ENCODE measurements at places on chromosomes 2 and 18. TPM values are rescaled to one million over a fixed set of nuclear protein-coding genes. Genes with fewer than 3 reads are reported as not detected.

Gene ALPI
- not detected for total RNA-seq

Gene MEIS1
- 1.2 TPM for total RNA-seq

Gene ROCK1
- total RNA-seq: 15.8 TPM

Gene ATP5MC3
- 439 TPM for total RNA-seq

Gene MYO1B
- total RNA-seq: 46.1 TPM

Gene CLEC4F
- total RNA-seq: not detected

Gene PLA2R1
- total RNA-seq: 1.9 TPM

Gene TMEM247
- not detected for total RNA-seq

Gene KCNG3
- total RNA-seq: 0.70 TPM

Gene PEX13
- total RNA-seq: 15.7 TPM

Gene RFTN2
- not detected for total RNA-seq

Gene SP3
- 29.4 TPM for total RNA-seq

Gene LIMS2
- total RNA-seq: 6.5 TPM

Gene FARP2
- 31.4 TPM for total RNA-seq

Gene ACTG2
- 0.23 TPM for total RNA-seq

Gene FARSB
- total RNA-seq: 44.1 TPM

Gene ITGB6
- 0.58 TPM for total RNA-seq

Gene RESP18
- total RNA-seq: not detected

Gene CD207
- not detected for total RNA-seq

Gene AOX1
- total RNA-seq: 4.7 TPM
